Endothelial cell (in vitro differentiated cells): ENCODE measurements at places on chromosomes 2 and 18.

DNA sequence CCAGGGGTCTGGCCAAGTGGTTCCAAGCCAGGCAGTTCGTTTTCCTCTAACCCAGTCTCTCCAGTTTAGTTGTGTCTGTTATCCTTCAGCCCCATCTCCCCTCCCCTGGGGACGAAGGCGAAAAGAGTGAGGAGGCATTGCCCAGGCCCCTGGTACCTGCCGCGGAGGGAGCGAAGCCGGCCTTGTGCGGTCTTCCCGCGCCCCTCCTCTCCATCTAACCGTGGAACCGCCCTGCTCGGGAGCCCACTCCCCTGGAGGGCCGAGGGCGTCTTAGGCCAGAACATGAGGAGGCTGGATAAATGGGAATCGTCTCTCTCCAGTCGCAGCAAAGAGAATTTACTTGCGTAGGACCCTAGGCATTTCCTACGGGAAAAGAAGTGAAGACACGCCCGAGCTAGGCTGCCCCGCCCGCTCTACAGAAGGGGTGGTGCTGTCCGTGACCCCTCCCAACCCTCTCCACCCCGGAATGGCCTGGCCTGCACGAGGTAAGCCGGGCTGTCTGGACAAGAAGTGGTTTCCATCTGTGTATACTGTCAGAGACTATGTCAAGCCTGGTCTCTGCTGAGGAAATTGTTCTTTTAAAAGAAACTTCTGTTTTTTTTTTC, 156.2 kb downstream of the MIB1 start:
- no peak for DNase-seq

- DNase-seq = no peak
Observed at GRCh38 chr2:22520369-22521288, 864.4 kb upstream of the KLHL29 start.

DNA sequence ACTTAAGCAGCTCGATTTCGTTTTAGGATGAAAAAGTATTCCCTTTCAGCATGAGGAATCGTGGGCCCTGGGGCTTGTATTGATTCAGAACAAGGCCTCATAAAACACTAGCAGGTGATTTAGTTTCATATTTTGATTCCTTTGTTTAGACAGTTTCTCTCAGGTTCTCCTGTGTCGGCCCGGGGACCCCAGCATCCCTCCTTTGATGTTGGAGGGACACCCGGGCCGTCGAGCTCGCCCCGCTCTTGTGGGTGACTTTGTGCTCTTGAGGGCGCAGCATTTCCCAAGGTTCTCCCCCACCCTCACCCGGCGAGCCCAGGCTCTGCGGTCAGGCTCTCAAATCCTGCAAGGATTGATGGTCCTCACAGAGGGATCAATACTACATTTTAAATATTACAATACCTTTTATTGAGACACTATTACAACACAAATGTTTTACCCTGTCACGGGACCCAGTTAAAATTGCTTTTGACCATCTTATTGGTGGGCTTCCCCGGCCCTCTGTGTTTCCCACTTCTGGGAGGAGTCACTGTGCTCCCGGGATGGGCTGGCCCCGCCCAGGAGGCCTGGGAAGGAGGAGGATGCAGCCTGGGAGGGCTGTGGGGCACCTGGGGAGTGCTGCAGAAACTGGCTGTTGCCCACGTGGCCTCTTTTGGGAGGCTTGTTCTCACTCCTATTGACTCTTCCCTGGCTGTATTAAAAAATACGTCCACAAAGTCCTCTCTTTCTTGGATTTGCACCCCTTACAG, 222.6 kb downstream of the INSIG2 start:
- DNase-seq = peak; percentile 11

GRCh38 chr18:28584731-28585130, 407.8 kb upstream of the CDH2 start:
- DNase-seq = no peak

- no peak for DNase-seq
Observed at GRCh38 chr2:233706720-233707119, 6.0 kb upstream of the UGT1A5 start.

DNA sequence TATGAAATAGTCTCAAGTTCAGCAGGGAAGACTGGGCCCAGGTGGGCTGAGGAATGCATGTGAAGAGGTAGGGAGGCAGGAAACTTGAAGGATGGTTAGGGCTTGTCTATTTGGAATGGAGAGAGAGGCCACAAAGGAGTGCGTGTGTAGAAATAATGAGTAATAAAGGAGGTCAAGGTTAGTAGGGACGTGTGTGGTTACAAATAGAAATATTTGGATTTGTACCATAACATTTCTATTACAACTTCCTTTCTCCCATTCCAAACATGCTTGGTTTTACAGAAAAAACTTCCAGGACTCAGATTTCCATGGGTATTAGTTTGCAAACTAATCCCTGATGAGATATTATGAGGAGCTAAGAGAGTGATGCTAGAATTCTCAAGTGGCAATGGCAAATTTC, 280.6 kb downstream of the NCKAP5 start:
- no peak for DNase-seq

GRCh38 chr2:172806493-172806892, 70.8 kb downstream of the RAPGEF4 start:
- no peak for DNase-seq

DNA sequence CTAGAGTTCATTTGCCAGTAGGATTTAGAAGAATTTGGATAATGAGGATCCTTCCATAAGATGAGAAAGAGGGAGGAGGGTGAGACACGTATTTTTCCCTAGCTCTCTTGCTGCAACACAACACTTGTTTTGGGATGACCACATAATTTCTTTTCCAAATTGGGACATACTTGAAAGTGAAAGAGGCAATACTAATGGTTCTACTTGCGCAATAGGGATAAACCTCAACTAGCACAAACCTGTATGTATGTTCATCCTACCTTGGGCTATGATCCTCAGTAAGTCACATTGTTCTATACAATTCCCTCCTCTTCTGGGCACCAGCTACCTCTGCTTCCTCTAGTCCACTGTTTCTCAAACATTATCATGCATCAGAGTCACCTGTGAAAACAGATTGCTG, 1208.8 kb upstream of the LRRTM1 start:
- DNase-seq = no peak

- DNase-seq = no peak
Observed at GRCh38 chr2:234593636-234594035, 96.8 kb upstream of the ARL4C start.

GRCh38 chr2:241817126-241817820, 8.3 kb downstream of the NEU4 start:
- no peak for DNase-seq

DNA sequence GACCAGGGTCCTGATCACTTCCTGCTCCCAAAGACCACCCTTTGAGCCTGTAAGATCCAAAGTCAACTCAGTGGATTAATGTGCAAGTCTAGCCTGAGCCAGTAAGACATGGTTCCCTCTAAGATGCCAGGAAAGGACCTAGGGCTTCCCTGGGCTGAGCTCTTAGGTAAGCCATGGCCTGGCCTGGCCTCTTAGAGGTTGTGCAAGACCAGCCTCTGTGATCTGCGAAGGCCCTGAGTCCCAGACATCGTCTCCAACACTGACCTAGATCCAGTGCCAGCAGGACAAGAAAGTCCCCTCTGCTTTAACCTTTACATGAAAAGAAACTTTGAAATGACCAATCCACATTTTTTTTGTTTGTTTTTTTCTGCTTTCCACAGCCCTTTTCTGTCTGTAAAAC, 73.6 kb upstream of the CYP1B1 start:
- no peak for DNase-seq

DNA sequence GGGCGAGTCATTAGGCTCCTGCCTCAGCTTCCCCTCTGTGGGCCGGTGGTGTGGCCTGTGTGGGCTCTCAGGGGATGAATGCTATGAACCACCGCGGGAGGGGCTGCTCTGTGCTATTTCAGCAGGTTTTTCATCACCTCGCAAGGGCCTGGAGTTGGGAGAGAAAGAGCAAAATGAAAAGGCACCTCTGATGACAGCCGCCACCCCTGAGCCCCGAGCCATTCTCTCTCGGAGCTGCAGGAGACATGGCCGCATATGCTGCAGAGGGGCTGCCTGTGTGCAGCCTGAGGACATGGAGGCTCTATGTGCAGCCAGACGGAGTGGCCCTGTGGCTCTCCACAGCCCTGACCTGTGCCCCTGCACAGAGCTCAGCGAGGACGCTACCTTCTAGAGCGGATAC, 96.2 kb upstream of the CTDP1 start:
- DNase-seq = no peak

DNA sequence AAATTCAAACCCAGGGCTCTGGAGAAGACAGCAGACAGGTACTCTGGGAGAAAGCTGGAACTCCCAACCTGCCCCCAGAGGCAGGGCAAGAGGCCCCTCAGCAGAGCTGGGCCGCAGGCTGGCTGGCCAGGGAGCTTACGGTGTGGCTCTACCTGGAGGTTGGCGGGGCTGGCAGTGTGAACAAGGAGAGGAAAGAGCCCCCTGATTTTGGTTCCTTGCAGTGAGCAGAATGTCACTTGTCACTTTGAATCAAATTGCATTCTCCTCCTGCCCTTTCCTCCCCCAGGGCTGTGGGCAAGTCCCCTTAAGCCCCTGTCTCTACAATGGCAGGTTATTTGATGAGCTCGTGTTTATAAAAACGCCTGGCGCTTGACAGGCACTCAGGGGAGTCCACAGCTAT, 32.6 kb downstream of the MYO7B start:
- DNase-seq = no peak

GRCh38 chr2:57510704-57511103, 535.9 kb upstream of the VRK2 start:
- no peak for DNase-seq

GRCh38 chr2:9844576-9844975, 1.3 kb downstream of the TAF1B start:
- no peak for DNase-seq

- DNase-seq = no peak
Observed at GRCh38 chr2:128492966-128493811, 174.5 kb upstream of the HS6ST1 start.

- no peak for DNase-seq
Observed at GRCh38 chr2:200968735-200969134, 5.3 kb upstream of the ORC2 start.

- DNase-seq = no peak
Observed at GRCh38 chr2:136164280-136164776, 46.4 kb upstream of the CXCR4 start.

GRCh38 chr2:229257985-229258384, 13.1 kb downstream of the PID1 start:
- DNase-seq = no peak

DNA sequence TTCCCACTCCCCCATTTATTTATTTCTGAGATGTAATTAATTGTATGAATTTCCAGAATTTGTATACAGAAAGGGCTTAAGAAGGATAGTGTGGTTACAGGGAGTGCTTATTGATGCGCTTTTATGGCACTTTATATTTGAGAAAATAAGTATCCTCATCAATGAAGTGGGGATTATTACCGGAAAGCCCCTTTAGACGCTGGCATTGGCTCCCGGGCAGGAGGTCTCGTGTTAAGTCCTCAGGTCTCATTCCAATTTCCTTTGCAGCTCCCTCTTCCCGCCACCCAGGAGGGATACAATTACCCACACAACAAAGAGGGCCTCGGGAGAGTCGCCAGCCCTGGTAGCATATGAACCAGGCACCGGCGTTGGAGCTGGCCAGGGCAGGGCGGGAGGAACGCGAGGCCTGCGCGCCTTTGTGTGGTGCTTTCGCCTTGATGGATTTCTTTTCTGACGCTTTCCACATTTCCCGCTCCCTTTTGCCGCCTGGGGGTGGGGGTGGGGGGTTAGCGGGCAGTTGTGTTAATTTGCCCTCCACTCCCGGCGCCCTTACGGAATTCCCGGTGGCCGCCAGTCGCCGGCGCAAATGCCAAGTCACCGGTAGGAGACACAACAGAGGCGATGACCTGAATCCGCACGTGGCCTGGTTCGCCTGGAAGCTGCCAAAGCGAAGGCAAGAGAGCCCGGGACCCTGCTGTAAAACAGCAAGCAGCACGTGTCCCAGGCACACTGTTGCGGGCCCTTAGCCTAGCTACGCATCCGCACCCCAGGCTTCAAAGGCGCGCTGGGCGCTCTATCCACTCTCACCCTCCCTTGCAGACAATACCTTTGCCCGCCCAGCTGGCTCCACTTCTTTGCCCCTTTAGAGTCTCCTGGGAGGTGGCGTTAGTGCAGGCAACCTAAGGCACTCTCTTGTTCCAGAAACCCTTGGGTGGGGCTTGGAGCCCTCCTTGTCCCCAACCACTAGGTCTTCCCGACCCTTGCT, 3.3 kb downstream of the GAD1 start:
- DNase-seq = no peak

DNA sequence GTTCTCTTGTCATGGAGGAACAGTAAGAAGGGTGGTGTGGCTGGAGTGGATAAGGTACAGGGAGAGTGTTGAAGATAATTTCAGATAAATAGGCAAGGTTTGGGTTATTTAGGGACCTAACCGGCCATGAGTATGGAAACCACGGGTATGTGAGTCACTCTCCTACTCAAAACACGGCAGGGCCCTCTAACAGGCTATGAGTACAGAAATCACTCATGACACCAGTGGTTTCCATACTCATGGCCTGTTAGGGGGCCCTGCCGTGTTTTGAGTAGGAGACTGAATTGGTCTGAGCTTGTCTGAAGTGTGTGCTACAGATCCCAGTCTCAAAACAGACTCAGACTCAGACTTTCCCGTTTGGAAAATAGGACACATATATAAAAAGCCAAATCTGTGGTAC, 428.4 kb upstream of the HNMT start:
- no peak for DNase-seq

DNA sequence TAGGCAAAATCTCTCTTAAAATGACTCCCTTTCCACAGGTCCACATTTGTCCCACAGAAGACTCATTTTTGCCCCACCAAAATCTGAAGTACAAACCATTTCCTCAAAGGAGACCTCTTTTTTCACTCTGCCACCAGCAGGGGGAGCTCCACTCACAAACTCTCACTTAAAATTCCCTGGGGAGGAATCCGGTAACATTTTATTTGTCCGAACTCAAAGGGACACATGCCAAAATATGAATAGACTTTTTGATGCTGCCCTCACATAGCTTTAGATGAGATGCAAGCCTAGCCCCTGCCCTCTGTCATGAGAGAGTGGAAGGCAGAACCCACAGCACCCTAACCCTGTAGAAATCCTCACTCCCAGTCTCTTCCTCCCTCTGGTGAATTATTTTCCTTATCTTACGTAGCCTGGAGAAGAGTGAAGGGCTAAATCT, 57.1 kb downstream of the RMDN2 start:
- peak; percentile 72 for DNase-seq

- no peak for DNase-seq
Observed at GRCh38 chr18:68147728-68148127, 567.2 kb downstream of the TMX3 start.

- no peak for DNase-seq
Observed at GRCh38 chr2:168895771-168896170, 5.3 kb upstream of the G6PC2 start.

- no peak for DNase-seq
Observed at GRCh38 chr2:22055784-22056620, 932.2 kb downstream of the TDRD15 start.

- DNase-seq = no peak
Observed at GRCh38 chr2:8152392-8153257, 529.2 kb upstream of the ID2 start.

GRCh38 chr2:3729786-3730185, 26.4 kb downstream of the DCDC2C start:
- no peak for DNase-seq

GRCh38 chr2:241391892-241392665, 36.0 kb downstream of the FARP2 start:
- peak; percentile 27 for DNase-seq

- no peak for DNase-seq
Observed at GRCh38 chr2:45700407-45701013, 49.0 kb downstream of the PRKCE start.

GRCh38 chr2:52022006-52022405, 990.1 kb upstream of the NRXN1 start:
- DNase-seq = no peak
